ENCODE measurements at places on chromosomes 4 and X.

- no peak for DNase-seq
Measured at GRCh38 chrX:101203761-101204351, 15.7 kb upstream of the DRP2 start.

DNA sequence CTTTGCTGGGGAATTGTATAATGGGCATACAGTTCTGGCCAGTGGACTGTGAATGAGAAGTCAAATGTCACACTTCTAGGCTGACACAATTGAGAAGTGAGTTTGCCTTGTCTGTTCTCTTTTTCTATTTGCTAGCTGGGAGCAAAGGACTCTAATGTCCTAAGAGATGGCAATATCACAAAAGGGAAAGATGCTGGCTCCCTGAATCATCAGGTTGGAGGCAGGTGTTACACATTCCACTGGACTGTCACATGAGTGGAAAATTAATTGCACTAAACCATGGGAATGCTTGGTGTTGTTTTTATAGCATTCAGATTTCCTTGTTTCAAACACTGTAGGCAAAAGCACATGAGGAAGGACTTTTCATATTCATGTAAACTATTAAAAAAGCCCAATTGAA is 388.3 kb downstream of the ADAM29 start:
- no peak for DNase-seq

GRCh38 chr4:55321707-55322264 is 24.3 kb upstream of the SRD5A3 start:
- no peak for DNase-seq

DNA sequence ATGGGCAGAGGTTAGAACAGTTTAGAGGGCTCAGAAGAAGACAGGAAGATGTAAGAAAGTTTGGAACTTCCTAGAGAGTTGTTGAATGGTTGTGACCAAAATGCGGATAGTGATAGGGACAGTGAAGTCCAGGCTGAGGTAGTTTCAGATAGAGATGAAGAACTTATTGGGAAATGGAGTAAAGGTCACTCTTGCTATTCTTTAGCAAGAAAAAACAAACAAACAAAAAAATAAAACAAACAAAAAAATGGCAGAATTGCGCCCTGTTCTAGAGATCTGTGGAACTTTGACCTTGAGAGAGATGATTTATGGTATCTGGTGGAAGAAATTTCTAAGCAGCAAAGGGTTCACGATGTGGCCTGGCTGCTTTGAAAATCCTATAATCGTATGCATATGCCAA is 185.1 kb upstream of the SFRP2 start:
- DNase-seq = no peak

DNA sequence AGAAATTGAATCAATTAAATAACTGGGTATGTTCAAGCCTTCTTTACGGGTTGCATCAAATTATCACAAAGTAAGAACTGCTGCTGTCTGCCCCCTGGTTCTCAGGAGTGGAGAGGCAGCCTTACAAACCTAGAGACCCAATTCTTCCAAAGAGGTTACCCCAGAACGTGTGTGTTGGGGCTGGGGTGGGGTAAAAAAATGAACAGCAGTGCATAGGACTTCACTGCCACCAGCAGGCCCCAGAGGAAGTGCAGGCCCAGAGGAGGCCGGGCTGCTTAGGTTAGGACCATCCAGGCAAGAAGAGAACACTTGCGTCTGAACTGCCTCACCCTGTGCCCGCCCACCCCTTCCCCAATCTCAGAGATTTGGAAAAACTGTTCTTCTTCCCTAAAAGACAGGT is 1.5 kb upstream of the NWD2 start:
- no peak for DNase-seq

GRCh38 chr4:16142598-16143310 is 58.9 kb upstream of the PROM1 start:
- no peak for DNase-seq

DNA sequence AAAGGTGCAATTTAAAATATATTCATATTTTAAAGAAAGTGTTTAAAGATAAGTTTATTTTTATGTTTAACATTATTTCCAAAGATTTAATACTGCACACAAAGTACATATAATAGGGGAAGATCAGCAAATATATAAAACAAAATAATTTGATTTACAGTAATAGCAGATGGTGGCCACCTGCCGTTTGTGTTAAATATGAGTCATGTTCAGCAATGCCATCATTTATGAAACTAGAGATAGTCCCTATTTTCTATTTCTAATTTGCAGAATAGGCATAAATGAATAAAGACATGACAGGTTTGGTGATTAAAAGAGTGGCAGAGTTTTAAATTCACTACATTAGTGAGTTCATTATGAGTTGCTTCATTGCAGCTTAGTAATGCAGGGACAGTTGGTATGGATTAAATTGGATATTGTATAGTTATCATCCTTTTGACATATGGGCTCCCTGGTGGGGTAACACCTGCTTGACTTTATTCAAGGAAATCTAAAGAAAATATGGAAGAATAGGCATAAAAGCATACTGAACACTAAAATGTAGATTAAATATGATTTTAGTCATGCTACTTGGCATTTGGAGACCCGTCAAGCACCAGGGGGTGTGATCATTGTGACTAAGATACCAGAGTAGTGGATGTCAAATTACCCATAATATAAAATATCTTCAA is 78.8 kb upstream of the BANK1 start:
- no peak for DNase-seq

GRCh38 chrX:11787564-11787963 is 29.5 kb downstream of the MSL3 start:
- peak; percentile 37 for DNase-seq

DNA sequence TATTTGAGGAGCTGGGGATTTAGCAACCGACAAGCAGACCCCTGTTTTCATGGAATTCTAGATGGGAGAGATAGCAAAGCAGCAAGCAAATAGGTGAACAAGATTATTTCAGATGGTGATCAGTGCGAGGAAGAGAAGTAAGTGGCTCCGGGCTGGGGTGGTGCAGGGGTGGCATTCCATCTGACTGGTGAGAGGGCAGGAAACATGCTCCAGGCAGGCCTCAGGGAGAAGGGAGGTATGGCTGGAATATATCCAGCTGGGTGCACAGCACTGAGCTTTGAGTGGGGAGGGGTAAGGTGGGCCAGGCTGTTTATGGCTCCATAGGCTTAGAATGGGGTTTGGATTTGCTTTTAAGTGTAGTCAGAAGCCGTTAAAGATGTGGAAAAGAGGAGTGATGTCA is 21.2 kb downstream of the PTTG2 start:
- no peak for DNase-seq

DNA sequence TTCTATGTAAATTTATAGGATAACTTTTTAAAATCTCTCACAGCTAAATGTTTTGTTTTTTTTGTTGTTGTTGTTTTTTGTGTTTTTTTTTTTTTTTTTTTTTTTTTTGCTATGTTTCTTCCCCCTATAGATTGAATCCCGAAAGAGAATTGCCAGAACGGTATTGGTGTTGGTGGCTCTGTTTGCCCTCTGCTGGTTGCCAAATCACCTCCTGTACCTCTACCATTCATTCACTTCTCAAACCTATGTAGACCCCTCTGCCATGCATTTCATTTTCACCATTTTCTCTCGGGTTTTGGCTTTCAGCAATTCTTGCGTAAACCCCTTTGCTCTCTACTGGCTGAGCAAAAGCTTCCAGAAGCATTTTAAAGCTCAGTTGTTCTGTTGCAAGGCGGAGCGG is 4.1 kb downstream of the BRS3 start:
- no peak for DNase-seq

DNA sequence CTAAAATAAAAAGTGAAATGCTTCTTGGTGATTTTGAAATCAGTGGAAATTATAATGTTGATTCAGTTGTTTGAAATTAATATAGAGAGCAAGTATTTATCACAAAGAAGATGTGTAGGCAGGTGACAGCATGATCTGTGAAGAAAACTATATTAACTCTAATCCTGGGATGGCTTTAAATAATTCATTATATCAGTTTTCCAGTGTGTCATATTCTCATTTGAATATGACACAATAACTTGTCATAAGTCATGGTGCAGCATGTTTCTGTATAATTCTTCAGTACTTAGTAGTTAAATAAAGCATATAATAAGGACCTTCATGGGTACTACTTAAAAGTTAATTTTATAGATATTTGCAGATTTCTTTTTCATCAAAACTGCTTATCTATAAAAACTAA is 573.6 kb downstream of the INPP4B start:
- no peak for DNase-seq

DNA sequence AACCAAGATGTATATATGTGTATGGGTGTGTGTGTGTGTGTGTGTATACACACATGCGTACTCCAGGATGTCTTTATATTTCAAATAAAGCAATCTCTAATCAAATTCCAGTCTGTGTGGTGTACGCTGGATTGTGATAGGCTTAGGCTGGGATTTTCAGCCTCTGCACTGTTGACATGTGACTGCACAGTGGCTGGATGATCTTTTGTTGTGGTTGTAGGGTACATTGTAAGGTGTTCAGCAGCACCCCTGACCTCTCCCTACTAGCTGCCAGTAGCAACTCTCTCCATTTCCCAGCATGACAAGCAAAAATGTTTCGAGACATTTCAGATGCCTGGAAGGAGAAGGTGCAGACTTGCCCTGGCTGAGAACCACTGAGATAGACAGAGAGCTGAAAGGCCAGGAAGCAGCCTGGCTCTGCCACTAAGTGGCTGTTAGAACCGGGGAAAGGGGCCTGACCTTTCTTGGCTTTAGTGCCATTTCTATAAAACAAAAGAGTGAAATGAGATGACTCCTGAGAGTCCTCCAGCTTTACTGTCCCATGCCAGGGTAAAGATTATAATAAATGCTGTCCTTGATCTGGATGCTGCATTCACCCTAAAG is 10.5 kb downstream of the PGM2 start:
- DNase-seq = no peak

GRCh38 chrX:136528645-136529315 is 3.2 kb upstream of the VGLL1 start:
- DNase-seq = no peak

DNA sequence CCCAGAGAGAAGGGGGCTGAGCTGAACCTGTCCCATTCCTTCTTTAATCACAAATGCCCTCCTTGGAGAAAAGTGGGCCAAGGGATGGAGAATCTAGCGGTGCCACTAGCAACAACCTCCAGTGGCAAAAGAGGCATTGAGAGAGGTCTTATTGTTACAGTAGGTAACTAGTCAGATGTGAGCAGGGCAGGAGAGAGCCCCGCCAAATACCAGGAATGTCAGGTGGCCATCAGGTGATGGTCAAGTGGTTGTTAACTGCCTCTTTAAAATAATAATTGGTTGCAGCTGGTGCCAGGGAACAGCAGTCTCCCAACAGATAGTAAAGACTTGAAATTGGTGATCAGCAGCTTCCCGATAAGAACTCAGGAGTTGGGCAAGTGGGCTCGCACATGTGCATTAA is 116.1 kb downstream of the EVC2 start:
- no peak for DNase-seq

DNA sequence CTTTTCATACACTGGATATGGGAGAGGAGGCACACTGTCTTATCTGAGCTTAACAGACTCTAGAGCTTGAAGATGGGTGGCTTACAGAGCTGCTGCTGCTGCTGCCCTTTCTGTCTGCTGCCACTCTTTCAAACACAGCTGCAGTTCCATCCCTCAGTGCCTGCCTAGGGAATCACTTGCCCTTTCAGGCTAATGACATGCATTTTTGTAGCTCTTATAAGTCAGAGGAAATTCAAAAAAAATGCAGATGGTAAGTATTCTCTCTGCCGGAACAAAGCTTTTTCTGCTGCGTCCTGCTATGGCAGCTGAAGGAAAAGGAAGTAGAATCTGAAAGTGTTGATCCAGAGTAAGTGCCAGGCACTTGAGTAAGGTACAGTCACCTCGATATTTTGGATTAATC is 460.4 kb upstream of the DIAPH2 start:
- DNase-seq = no peak

DNA sequence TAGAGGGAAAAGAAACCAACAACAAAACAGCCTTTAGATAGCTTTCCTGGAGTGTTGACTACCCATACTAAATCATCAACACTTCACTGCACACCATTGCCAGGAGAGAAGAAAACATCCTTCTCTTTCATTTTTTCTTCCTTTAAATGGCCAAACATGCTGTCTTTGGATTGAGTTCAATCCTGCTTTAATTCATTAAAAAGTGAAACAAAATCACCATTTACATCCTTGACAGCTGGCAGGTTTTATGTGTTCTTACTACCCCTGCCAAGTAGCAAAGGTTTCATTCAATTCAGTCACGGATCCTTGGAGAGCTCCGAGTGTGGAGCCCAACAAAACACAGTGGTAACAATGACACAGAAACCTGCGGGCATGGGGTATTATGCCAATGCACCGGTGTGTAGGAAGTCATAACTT is 568.3 kb downstream of the ANKRD50 start:
- DNase-seq = no peak

DNA sequence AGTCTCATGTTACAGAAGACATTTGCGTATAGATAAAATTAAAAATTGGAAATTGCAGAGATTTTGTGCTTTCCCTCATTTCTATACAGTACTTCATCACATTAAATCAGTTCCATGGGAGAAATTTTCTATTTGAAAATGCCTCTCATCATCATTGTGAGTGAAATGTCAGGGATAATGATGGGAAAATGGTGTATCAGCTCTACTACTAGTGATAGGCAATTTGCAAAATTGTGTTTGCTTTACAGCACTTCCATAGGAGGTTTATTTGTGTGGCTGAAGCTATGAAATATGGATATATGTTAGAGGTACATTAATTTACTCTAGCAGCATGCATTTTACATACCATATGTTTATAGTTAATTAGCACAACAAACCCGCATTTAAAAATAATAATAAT is 21.0 kb upstream of the ANAPC4 start:
- DNase-seq = no peak

DNA sequence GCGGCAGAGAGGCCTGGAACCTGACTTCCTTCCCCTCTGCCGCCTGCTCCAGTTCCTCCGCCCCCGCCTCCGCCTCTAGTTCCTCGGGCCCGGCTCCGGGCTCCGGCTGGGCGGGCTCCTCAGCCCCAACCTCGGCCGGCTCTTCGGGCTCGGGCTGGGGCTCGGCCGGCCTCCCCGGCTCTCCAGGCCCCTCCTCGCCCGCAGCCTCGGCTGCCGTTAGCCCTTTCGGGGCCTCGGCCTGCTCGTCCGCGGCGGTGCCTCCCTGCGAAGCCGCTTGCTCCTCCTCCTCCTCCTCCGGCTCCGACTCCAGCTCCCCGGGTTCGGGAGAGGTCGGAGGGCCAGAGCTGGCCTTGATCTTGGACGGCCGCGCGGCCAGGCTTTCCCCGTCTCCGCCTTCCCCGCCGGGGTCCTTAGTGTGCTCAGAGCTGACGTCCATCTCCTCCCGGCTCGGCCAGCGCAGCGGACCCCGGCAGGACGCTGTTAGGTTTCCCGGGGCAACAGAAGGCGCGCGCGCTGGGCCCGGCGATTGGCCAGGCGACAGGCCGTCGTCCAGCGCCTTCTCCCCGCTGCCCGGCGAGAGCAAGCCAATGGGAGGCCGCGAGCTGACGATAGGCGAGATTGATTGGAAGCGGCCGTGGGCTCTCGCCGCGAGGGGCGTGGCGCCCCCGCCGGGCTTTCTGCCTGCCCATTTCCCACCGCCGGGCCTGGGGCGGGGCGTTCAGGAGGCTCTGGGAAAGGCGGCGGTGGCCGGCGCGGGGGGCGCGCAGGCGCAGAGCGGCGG is 479 bp upstream of the TADA2B start:
- DNase-seq = peak; percentile 84

- DNase-seq = no peak
Measured at GRCh38 chr4:123750044-123750443, 353.4 kb downstream of the SPRY1 start.
